ENCODE measurements at places on chromosomes 2 and 18. TPM values are rescaled to one million over a fixed set of nuclear protein-coding genes. Genes with fewer than 3 reads are reported as not detected.

GRCh38 chr2:26970928-26971627 lies 641 bp downstream of the MAPRE3 start:
- H3K27me3 ChIP-seq: peaks cover 56% of the 10 kb centered on the region
- peak overlapping the region; percentile 89 for H3K4me3 ChIP-seq
- peaks cover 26% of the 10 kb centered on the region for H3K4me1 ChIP-seq
- no peak for DNase-seq

DNA sequence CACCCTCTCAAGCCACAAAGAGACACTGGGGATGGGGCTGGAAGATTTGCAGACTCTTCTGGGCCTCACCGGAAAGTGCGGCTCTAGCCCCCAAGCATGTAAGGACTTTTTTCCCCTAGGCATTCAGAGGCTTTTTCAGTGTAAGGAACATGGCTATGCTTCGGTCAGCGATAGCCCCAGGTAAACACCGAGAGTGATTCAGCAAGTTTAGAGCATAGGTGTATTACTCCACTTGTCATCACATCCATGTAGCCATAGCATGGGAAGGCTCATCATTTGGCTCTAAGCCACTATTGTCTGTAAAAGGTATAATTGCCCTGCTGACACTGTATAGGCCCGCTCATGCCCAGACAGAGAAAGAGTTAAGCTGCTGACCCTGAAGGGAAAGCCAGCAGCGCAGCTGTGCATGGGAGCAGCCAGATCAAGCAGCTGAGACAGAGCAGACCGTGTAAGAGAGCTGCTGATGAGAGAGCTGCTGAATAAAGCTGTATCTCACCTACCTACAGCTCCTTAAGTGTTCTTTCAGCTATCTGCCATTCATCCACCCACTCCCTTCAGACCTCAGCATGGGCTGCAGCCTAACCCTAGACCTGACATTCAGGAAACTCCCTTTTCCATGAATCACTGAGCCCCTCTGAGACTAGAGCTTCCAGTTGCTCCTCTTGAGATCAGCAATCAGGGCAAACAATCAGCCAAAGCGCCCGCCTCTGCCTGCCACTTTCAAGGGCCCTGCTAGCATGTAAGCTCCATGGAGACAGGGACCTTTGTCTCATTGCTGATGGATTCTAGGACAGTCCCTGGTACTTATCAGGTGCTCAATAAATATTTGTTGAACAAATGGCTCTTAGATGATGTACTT lies 25.5 kb downstream of the LGALSL start:
- H3K4me3 ChIP-seq: no peak overlapping the region
- H3K4me1 ChIP-seq: peaks cover 5% of the 10 kb centered on the region
- DNase-seq: no peak
- no peaks in the 10 kb centered on the region for H3K27me3 ChIP-seq

- no peaks in the 10 kb centered on the region for H3K36me3 ChIP-seq
- H3K4me1 ChIP-seq: peaks cover 20% of the 10 kb centered on the region
- no peaks in the 10 kb centered on the region for H3K27me3 ChIP-seq
- no peak for DNase-seq
- no peak overlapping the region for H3K4me3 ChIP-seq
These were observed 286.5 kb upstream of the SLC14A2 start for GRCh38 chr18:45328811-45329210.

- H3K4me1 ChIP-seq: peaks cover 29% of the 10 kb centered on the region
- H3K27me3 ChIP-seq: no peaks in the 10 kb centered on the region
- no peak overlapping the region for H3K4me3 ChIP-seq
- H3K36me3 ChIP-seq: peaks cover 38% of the 10 kb centered on the region
- DNase-seq: no peak
These were observed 74.5 kb upstream of the NOSTRIN start for GRCh38 chr2:168727904-168728470.

- no peak overlapping the region for H3K4me3 ChIP-seq
- H3K4me1 ChIP-seq: peaks cover 11% of the 10 kb centered on the region
- H3K27ac ChIP-seq: no peak overlapping the region
- no peak for DNase-seq
- no peaks in the 10 kb centered on the region for H3K27me3 ChIP-seq
- no peaks in the 10 kb centered on the region for H3K36me3 ChIP-seq
These were observed 1922.3 kb upstream of the CELF4 start for GRCh38 chr18:39487932-39488331.

Gene CAVIN2
- 2.9 TPM for total RNA-seq

- H3K27ac ChIP-seq: no peak overlapping the region
- H3K36me3 ChIP-seq: peaks cover 4% of the 10 kb centered on the region
- peaks cover 11% of the 10 kb centered on the region for H3K4me1 ChIP-seq
- no peak overlapping the region for H3K4me3 ChIP-seq
These were observed 50.2 kb downstream of the ODC1 start for GRCh38 chr2:10397878-10398277.

Gene CHAC2
- 4.7 TPM for total RNA-seq

DNA sequence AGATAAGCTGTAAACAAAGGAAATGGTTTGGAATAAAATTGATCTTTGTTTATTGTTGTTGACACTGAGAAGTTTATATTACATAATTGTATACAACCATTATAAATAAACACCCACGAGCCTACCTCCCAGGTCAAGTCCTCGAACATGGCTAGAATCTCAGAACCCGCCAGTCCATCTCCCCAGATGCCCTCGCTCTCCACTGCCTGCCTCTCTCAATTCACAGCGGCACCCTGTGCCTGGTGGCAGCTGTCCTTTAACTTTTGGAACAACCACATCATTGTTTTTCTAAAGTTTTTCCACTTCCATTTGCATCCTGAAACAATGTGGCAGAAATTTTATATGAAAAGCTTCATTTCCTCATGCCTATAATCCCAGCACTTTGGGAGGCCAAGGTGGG lies 52.2 kb upstream of the OTOS start:
- H3K27ac ChIP-seq: no peak overlapping the region
- H3K27me3 ChIP-seq: peaks cover 24% of the 10 kb centered on the region
- no peak for DNase-seq

DNA sequence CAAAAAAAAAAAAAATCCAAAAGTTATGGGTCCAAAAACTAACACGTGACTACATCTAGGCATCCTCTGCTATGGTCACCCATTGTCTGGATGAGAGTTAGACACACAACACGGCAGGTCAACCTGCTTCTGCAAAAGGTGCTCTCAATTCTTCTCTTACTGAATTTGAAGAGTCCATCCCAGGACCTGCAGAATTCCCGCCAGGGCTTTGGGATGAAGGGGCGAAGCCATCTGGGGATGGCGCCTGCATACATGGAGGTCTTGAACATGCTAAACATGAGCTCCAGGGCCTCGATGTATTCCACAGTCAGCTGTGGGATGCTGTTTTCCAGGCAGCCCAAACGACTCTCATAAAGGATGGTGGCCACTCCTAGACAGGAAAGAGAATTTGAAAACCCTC lies 19.1 kb downstream of the CYP27C1 start:
- H3K4me1 ChIP-seq: peaks cover 4% of the 10 kb centered on the region
- no peaks in the 10 kb centered on the region for H3K36me3 ChIP-seq
- no peak overlapping the region for H3K4me3 ChIP-seq
- peak; percentile 40 for DNase-seq
- no peak overlapping the region for H3K27ac ChIP-seq

- no peaks in the 10 kb centered on the region for H3K27me3 ChIP-seq
- H3K36me3 ChIP-seq: no peaks in the 10 kb centered on the region
- H3K4me3 ChIP-seq: no peak overlapping the region
- no peak overlapping the region for H3K27ac ChIP-seq
- DNase-seq: no peak
These were observed 833.1 kb upstream of the CRIM1 start for GRCh38 chr2:35522450-35522849.

DNA sequence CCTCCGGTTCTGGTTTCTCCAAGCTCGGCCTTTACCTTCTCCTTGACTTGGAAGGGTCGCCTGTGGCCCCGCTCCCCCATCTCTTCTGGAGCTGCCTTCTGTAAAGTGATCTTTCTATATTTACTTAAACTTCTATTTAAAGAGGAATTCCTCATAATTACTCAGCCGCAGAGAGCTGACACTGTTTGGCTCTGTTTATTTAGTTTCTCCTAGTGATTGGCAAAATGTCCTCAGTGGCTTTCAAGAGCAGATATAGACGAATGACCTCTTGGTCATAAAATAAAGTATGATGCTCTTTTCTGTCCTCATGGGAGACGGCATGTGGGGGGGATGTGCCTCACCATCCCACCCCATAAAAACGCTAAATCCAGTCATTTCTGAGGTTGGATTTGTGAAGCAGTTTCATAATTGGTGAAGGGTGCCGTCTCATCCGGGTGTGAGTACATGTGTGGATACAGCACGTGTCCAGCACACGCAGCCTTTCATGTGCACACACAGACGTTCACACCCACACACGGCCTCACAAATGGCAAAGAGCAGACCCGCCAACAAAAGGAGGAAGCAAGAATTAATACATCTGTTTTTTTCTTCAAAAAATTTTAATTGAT lies 43.4 kb upstream of the SMAD7 start:
- H3K27me3 ChIP-seq: peaks cover 5% of the 10 kb centered on the region
- no peak overlapping the region for H3K4me3 ChIP-seq
- peak overlapping the region; percentile 77 for H3K27ac ChIP-seq
- DNase-seq: no peak

Gene ACKR3
- total RNA-seq: 44.6 TPM

Gene IL37
- total RNA-seq: not detected

Gene UBR3
- 32.5 TPM for total RNA-seq

DNA sequence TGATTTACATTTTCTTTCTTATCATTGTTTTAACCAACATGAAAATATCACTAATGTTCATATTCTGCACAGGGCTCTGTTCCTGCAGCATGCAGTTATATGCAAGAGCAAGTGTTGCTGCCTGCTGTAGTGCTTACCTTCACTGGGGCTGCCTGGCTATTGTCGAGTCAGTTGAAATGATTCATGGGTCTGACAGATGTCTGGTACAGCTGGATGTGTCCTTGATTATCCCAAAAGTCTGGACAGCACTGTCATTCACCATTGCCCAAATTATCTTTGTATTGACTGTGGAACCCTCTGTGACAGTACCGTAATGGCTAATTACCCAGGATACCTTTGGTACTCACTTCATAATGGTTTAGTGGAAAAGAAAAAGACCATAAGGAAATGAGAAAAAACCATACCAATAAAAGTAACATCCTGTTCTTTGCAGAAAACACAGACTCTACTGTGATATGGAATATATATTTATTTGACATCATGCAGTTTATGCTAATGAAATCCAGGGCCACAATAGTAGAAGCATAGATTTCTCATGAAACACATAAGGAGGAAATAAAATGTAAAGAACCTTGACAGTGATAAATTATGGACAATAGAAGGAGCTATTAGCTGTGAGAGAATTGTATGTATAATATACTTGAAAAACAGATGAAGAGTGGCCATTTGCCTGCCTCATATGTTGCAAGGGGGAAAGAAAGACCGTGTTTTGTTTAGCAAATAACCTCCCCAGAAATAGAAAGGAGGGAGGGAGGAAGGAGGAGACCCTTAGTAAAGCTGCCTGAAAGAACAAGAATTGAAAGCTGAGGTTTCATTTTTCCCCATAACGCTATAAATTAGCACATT lies 249.8 kb upstream of the ATP5MC3 start:
- H3K27me3 ChIP-seq: no peaks in the 10 kb centered on the region
- DNase-seq: no peak
- peaks cover 16% of the 10 kb centered on the region for H3K4me1 ChIP-seq

GRCh38 chr18:76977108-76977621 lies 154.8 kb downstream of the ZNF236 start:
- H3K27me3 ChIP-seq: no peaks in the 10 kb centered on the region
- no peak overlapping the region for H3K27ac ChIP-seq
- peaks cover 31% of the 10 kb centered on the region for H3K4me1 ChIP-seq
- no peak overlapping the region for H3K4me3 ChIP-seq
- H3K36me3 ChIP-seq: peaks cover 10% of the 10 kb centered on the region

Gene SLC39A6
- 48.7 TPM for total RNA-seq

Gene TIMM21
- total RNA-seq: 40.2 TPM

Gene CACNB4
- 5.6 TPM for total RNA-seq

Gene SAG
- total RNA-seq: 0.43 TPM

- H3K27me3 ChIP-seq: peaks cover 10% of the 10 kb centered on the region
- no peak for DNase-seq
- H3K27ac ChIP-seq: no peak overlapping the region
- no peaks in the 10 kb centered on the region for H3K4me1 ChIP-seq
- no peaks in the 10 kb centered on the region for H3K36me3 ChIP-seq
- no peak overlapping the region for H3K4me3 ChIP-seq
These were observed 130.4 kb downstream of the CCDC74A start for GRCh38 chr2:131657895-131658768.

- no peak overlapping the region for H3K27ac ChIP-seq
- H3K27me3 ChIP-seq: no peaks in the 10 kb centered on the region
- no peak overlapping the region for H3K4me3 ChIP-seq
- peaks cover 33% of the 10 kb centered on the region for H3K36me3 ChIP-seq
- DNase-seq: no peak
- no peaks in the 10 kb centered on the region for H3K4me1 ChIP-seq
These were observed 28.8 kb downstream of the FN1 start for GRCh38 chr2:215407061-215407460.

DNA sequence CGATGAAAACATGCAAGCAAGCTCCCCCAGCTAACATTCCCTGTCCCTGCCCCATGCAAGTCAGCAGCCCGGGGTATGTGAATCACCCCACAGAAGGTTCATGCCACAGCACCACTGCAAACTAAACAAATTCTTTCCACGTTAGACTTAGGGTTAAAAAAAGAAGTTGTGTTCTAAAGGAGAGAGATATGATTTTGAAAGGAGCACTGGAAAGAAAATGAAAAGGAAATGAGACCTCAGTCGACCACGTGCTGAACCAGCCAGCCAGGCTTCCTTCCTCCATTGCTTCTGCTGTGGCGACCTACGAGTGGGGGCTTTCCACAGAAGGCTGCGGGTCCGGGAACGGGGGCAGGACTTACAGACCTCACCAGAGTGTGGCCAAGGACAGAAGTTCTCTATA lies 52.0 kb downstream of the ARL4C start:
- peak overlapping the region; percentile 40 for H3K27ac ChIP-seq
- H3K4me3 ChIP-seq: no peak overlapping the region
- H3K36me3 ChIP-seq: peaks cover 4% of the 10 kb centered on the region
- H3K4me1 ChIP-seq: peaks cover 20% of the 10 kb centered on the region

DNA sequence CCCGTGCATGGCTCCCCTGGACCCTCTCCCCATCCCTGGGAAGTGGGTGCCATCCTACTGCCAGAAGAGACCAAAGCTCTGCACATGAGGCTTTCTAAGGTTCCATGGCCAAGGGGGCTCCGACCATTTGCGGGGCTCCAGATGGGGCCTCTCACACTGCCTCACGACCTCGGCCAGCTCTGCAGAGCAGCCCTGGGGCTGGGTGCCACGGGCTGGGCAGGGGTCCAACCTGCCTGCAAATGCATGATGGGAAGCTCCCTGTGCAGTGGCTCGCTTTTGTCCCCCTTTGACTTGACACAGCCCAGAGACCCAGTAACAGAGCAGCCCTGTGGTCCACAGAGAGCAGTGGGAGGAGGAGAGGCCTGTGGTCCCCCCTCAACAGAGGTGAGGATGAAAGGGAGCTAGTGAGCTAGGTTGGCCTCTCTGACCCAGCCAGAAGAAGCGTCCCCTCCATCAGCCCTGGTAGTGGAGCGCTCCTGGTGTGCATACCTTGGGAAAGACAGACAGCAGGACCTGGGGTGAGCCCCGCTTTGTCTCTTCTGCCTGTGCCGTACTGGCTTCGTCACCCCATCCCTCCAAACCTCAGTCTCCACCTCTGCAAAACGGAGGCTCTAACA lies 174.1 kb downstream of the DDX1 start:
- peaks cover 52% of the 10 kb centered on the region for H3K4me1 ChIP-seq
- no peaks in the 10 kb centered on the region for H3K36me3 ChIP-seq
- no peak overlapping the region for H3K27ac ChIP-seq
- H3K4me3 ChIP-seq: no peak overlapping the region

Gene HYCC2
- total RNA-seq: 19.6 TPM

Measured in type B pancreatic cell (in vitro differentiated cells).